Tibial artery (tissue), 4 donors: ENCODE measurements at places on chromosomes 1 and 21.

- no peak for DNase-seq
Observed at GRCh38 chr1:245234217-245235081, 79.7 kb downstream of the KIF26B start.

- DNase-seq, result no peak
Observed at GRCh38 chr1:42735477-42736105, 4.4 kb downstream of the CLDN19 start.

DNA sequence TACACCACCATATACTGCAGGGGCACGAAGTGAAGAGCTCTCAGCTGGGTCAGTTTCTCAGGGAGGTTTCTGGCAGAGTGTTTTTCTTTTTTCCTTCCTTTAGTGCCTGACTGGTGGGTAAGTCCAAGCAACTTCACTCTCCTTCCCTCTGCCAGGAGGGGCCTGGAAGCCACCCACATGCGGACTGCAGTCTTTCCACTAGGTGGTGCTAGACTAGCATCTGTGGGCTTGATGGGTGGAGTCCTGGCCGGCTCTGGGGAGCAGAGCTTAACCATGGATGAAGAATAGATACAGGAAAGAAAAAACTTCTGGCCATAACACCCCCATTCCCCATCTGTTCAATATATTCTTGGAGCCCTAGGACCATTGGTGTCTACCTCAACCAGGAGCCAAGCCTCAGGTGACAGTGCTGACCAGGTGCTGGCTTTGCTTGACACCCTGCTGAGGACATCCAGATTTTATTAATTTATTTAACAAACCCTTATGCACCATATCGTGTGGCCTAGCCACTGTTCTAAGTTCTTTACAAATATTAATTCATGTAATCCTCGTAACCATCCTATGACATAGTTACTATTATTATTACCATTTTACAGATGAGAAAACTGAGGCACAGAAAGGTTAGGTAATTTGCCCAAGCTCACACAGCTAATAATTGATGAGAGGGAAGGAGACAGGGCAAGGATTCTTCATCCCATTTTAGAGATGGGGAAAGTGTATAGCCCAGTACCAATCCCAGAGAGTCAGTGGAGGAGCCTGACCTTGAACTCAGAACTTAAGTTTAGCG is 126.7 kb upstream of the CSF3R start:
- DNase-seq, result no peak

DNA sequence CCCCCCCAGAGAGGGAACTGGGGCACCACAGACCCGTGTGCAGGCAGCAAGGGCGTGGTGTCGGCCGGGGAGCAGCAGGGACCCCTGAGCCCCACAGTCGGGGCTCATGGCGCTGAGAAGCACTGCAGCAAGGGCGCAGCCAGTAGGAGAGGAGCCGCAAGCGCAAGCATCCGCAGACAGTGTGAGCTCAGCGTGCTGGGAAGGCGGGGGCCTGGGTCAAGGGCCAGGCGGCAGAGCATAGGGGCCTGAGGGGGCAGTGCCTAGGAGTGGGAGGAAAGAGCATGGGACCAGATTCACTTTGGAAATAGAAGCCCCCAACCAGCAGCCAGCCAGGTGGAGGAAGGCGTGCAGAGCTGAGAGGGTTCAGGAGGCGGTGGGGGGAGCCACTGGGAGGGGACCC is 6.7 kb upstream of the KCNAB2 start:
- DNase-seq, result no peak

DNA sequence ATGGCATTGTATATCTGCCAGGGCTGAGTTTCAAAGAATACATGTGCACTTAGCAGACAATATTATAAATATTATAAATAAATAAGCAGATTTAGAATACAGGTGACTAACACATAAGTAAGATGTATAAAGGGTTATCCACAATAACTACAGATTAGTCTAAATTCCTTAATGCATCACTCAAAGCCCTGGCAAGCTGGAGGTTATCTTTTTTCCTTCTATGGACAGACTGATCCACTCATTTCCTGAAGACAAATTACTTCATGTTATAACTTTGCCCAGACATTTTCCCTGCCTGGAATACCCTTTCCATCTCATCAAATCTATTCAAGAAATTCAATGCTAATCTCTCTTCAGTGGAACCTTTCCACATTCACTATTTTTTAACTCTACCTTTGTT is 38.8 kb downstream of the LUZP1 start:
- no peak for DNase-seq

GRCh38 chr21:45742247-45742646 is 98.7 kb downstream of the PCBP3 start:
- DNase-seq, result no peak

DNA sequence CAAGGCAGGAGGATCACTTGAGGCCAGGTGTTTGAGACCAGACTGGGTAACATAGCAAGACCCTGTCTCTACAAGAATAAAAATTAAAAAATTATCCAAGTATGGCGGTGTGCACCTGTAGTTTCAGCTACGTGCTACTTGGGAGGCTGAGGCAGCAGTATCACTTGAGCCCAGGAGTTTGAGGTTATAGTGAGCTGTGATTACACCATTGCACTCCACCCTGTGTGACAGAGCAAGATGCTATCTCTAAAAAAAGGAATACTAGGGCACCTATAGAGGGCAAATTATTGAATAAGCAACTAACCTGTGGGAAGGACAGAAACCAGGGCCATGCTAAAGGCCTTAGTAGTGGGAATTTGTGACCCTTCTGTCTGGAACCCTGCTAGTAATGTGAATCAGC is 86.1 kb downstream of the TENT5C start:
- no peak for DNase-seq
